ENCODE measurements at places on chromosomes 2 and 18.

DNA sequence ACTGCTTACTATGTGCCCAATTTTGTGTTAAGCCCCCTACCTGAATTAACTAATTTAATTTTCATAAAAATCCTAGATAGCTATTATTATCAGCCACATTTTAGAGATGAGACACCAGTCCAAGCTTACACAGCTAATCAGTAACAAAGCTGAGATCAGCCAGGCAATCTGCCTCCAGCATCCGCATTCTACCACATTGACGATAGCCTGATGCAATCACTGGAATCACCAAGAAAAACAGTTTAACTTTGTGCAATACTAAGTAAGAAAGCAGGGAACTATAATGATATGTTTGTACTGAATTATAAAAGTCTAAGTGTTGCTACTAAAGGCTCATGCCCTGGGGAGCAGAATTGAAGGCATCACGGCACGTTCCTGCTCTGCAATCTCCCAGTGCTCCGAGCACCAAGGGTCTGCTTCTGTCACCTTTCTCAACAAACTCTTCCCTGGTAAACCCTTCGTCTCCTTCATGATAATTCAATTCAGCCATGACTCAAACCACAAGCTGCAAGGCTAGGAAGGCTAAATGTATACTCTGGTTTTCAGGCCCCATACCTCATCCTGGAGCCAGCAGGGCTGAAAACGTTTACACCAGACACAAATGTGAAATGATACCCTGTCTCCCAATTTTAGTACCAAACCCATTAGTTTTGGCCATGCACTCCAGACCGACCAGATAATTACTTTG, 19.4 kb downstream of the KANSL3 start:
- DNase-seq, result no peak

- DNase-seq, result no peak
Measured at GRCh38 chr2:170509452-170510193, 205.5 kb upstream of the SP5 start.

- no peak for DNase-seq
Measured at GRCh38 chr2:215808996-215809395, 204.4 kb downstream of the MREG start.

GRCh38 chr2:163419000-163419830, 316.6 kb downstream of the FIGN start:
- DNase-seq, result no peak

GRCh38 chr2:44187251-44187650, 18.6 kb downstream of the PPM1B start:
- no peak for DNase-seq
